Ammon's horn (tissue), 1 donor: ENCODE measurements at places on chromosomes 3 and 15.

DNA sequence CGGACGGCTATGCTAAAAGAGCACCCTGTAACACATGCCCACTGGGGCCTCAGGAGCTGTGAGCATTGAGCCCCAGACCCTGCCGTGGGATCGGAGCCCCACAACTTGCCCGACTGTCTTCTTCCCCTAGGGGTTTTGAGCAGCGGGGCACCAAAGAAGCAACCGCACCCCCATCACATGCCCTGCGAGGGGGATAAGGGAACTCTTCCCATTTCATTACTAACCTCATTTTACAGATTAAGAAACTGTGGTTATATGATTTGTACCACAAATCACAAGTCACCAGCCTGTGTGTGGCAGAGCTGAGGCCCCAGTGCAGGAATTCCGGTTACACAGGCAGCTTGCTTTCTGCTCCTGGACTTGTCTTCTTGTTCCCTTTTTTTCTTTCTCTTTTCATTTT, 86.2 kb downstream of the CD47 start:
- DNase-seq, result no peak

GRCh38 chr15:85595804-85596536, 198.8 kb downstream of the KLHL25 start:
- no peak for DNase-seq

DNA sequence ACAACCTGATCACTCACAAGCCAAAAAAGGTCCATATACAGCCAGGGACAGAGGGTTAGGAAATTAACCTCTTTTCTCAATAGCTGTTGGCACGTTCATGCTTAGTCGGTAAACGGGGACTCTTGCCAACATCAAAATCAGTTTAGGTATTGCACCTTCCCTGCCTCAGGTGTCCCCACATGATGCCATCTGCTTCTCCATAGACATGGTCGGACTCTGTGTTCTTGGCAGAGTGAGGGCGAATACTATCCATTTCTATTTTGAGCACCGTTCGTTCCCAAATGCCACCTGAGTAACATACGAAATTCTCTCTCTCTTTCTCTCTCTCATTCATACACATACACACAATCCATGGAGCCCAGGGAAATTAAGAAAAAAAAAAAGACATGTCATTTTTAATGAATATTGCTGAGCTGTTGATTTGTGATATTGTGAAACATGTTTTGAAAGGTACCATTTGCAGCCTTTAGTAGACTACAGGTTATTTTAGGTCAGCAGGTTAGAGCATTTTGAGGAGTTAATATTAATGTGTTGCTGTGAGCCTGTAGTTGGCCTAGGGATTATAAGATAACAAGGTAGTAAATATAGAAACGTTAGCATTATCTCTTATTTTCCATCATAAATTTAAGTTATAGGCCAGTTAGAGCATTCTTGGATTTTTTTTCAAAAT, 78.5 kb downstream of the GHSR start:
- no peak for DNase-seq

GRCh38 chr3:101936419-101937356, 87.4 kb downstream of the NFKBIZ start:
- no peak for DNase-seq

GRCh38 chr15:50100486-50100885, 18.5 kb downstream of the ATP8B4 start:
- no peak for DNase-seq

- no peak for DNase-seq
Observed at GRCh38 chr15:89494941-89495637, 1.3 kb downstream of the RHCG start.

DNA sequence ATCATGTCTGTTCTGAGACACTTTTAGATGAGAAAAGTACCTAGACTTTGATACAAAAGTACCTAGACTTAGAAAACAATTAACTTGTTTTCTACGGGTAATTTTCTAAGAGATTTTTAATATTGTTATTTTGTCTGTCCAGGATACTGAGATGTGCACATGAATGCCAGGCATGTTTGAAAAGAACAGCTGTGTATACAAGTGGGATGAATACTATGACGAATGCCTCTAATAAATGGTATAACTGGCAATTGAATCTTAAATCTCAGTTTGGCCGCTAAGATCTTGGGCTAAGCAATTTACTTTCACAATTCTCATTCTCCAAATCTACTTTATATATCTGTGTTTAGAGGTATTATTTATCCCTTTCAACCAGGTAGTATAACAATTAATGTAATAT, 207.4 kb downstream of the CBLB start:
- DNase-seq, result no peak

DNA sequence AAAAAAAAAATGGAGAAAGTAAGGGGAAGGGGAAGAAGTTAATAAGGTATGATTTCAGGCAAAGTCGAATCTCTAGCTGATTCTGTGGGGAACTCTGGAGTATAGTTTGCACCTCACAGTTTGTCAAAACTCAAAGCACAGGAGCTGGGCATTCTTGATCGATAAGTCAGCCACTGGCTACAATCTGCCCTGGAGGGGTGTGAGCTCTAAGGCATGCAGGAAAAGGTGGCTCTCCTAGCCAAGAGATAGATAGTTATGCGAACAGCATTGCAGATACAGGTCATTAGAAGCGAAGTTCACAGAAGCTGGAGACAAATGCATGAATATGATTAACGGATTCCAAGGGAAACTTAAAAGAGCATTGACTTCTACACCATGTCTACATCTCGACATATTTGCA, 952.6 kb downstream of the AGBL1 start:
- DNase-seq, result no peak

DNA sequence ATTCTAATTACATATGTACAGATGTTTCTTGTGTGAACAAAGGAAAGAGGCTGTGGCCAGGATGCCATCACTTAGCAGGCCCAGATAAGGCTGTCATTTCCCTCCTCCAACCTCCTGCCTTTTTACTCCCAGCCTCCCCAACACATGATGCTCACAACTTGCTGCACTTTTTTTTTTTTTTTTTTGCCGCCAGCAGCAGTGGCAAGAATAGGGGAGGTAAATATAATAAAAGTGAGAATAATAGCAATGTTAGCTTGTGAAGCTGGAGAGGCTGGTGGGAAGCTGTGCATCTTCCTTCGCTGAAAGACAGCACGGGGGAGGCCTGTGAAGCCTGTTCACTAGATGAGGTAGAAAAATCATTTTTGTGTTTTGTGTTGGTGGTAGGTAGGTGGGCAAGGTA, 42.5 kb upstream of the MYO5C start:
- no peak for DNase-seq

- DNase-seq, result no peak
Observed at GRCh38 chr15:82113106-82113715, 67.4 kb upstream of the MEX3B start.

- DNase-seq, result no peak
Observed at GRCh38 chr3:76570436-76571057, 469.4 kb upstream of the ROBO2 start.
